ENCODE measurements at places on chromosomes 6 and 20.

DNA sequence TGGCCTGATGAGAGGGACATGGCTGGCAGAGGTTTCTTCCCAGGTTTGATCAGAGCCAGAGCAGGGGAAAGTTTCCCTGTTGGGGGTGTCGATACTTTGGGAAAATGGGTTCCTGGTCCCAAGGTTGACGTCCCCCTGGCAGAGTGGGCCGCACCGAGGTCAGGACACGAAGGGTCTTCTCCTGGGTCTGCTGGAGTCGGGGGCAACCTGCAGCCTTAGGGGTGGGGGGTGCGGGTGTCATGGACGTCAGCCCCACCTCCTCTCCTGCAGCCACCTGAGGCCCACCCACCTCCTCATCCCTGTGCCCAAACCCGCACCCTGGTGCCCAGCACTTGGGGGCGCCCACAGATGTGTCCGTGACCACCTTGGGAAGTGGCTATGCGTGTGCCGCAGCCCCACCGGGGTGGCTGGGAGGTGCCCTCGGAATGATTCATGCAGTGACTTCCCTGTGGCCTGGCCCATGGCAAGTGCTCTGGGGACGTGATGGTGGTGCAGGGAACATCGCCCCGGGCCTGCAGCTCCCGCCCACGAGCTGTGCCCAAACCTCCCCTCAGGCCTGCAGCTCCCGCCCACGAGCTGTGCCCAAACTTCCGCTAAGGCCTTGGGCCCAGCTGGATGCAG is 64.9 kb downstream of the YTHDF1 start:
- DNase-seq = no peak

GRCh38 chr20:3922223-3922982 is 33.2 kb downstream of the PANK2 start:
- no peak for DNase-seq

DNA sequence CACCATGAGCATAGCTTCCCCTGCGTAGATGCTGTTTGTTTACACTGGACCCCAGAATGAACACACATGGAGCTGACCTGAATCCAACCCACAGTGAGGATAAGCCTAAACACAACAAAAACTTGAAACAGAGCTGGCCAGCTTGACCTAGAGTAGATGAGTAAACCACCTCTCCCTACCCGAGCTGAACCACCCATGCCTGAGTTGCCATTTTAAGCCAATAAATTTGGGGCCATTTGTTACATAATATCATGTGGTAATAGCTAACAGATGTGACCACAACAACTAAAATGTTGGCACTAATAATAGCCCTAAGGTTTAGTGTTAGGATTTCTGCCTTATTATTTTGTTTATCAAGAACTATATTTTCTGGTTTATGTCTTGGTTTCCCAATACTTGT is 103.2 kb upstream of the GRIK2 start:
- DNase-seq = no peak

GRCh38 chr6:112941613-112942012 is 594.5 kb downstream of the RFPL4B start:
- DNase-seq = no peak

DNA sequence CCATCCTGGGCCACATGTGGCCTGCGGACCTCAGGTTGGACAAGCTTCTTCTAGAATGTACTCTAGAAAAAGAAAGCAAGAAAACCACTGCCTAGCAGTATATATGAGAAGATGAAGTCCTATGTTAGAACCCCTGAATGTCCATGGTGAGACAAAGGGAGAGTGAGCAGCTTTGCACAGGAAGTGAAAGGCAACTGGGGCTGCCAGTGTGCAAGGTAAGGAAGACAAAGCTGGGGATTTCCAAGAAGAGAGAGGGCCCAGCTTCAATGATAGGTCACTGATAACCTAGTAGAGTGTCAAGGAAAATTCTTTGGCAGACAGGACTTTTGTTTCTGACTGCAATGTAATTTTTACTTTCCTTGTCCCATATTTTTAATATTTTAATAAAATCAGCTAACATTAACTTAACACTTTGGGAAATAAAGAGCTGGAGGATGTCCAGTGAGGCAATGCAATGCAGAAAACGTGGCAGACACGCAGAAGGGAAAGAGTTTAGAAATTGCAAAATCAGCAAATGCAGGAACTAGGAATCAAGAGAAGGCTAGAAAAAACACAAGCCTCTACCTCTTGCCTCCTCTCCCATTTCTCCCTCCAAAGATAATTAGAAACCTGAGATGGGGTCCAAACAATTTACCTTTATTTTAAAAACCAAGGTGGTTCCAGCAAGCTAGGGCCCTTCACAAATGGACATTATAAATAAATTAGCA is 47.4 kb downstream of the CYP39A1 start:
- DNase-seq = no peak

DNA sequence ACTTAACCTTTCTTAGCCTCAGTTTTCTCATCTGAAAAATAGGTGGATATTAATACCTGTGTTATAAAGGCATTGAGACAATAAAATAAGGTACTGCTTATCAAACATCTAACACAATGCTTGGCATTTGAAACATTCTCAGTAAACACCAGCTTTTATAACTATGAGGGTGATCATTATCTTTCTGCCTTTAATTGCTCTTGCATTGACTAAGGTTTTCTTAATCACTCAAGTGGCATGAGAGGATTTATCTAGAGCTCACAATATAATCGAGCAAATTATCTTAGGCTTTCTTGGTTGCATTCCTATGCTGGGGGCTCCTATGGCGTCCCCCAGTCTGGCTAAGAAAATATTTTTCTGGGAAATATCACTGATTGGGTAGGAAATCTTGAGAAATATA is 716.4 kb upstream of the MARCKS start:
- DNase-seq = no peak

DNA sequence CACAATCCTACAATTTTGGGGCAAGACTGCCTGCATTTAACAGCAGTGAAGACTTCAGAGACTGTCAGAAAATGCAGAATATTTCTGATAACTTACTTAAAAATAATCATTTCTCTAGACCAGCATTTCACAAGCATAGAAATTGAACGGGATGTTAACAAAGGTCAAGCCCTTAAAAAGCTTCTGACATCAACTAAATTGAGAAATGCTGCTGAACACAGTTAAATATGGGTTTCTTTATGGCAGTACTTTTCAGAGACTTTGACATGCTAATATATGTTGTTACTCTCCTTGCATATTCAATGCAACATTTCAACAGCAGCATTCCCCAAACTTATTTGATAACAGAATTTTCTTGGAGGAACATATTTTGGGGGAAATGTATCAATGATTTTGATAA is 84.5 kb downstream of the KIF13A start:
- DNase-seq = no peak

- DNase-seq = no peak
Measured at GRCh38 chr20:37657924-37658804, 35.7 kb upstream of the CTNNBL1 start.

DNA sequence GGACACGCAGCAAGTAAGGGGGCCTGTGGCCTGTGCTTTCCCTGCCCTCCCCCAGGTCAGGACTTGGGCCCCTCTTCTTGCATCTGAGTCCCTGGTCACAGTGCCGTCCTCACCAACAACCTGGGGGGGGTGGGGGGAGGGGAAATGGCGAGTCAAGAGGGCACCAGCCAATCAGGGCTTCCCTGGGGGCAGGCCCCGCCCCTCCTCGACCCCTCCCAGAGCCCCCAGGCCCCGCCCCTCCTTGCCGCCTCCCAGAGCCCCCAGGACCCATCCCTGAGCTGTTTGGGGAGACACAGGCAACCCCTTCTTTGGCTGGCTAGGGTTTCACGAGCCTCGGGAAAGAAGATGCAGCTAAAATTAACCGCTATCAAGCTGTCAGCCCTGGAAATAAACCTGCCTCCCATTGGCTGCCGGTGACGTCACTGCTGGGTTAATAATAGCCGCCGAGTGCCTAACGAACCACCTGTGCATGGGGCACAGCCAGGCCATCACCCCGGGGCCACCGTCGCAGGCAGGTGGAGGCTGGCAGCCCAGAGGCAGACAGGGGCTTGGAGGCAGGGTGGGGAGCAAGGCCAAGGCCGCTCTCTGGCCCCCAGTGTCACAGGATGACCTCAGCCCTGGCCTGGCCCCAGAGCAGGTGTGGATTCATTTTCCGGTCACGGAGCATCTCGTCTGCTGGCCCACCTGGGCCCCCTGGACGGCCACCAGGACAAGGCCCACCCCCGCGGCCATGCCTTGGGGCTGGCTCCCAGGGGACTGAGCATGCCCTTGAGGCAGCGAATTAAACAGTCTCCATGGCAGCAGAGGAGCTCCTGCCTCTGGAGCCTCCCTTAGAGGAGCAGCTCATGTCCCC is 3.2 kb upstream of the EEF1A2 start:
- DNase-seq = no peak

- peak; percentile 44 for DNase-seq
Measured at GRCh38 chr20:32902456-32903420, 44.0 kb downstream of the EFCAB8 start.

GRCh38 chr6:41914869-41915530 is 5.9 kb downstream of the MED20 start:
- no peak for DNase-seq

DNA sequence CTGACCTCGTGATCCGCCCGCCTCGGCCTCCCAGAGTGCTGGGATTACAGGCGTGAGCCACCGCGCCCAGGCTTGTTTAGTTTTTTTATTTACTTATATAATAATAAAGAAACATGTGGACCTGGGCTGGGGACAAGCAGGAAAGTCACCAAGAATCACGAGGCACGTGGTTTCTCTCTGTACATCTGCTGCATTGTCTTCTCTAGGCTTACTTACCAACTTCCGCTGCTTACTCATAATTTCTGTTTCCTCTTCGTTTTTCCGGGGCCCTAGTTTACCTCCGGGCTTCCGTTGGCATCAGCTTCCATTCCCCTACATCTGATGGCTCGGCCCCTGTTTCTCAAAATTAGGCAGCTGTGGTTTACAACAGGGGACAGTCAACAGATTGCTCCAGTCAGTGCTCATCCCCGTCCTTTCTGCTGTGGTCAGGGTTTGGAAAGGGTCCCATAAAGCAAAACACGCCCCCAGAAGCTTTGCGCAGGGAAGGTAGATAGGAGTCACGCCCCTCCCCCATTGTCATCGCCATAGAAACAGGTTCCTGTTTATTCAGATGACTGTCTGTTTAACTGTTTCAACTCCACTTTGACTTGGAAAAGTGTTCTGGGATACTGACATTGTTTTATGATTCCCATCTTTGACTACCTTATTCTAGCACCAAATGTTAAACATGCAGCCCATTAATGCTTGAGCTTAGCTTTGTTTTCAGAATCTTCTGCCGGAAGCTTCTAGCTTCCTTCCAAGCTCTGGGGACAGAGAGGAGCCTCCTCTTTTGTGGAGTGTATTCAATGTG is 31.9 kb upstream of the TXLNB start:
- DNase-seq = peak; percentile 39

GRCh38 chr6:41150671-41151070 is 3.5 kb downstream of the TREML1 start:
- DNase-seq = no peak

DNA sequence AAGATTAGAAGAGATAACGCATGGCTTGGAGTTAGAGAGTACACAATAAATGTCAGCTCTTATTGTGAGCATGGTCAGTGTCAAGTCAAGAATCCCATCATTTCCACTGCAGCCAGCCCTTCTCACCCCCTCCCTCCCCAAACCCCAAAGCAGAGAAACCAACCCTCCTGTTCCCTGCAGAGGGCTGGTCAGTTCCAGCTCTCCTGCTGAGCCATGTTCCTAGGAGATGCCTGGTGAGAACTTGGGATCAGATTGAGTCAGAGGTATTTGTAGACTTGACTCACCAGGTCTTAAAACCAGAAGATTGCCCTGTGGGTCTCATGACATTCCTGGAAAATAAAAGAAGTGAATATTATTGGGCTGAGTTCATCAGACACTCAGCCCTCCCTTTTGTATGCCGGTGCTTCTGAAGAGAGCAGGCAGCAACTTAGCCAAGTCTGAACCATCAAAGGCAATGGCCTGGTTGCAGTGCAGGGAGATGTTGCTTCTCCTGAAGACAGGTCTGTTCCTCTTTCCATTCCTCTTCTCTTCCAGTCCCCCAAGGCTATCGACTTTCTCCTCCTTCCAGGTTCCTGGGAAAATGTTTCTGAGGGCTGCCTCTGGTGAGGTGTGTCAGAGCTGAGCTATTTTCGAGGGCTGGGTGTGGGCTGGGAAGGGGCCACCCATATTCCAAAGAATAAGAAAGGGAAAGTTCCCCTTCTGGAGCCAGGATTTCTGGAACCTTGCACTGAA is 278.2 kb upstream of the SUPT3H start:
- DNase-seq = no peak

GRCh38 chr6:114286211-114286610 is 56.6 kb downstream of the HS3ST5 start:
- DNase-seq = no peak

- no peak for DNase-seq
Measured at GRCh38 chr20:25215521-25215920, 20.0 kb downstream of the ENTPD6 start.

DNA sequence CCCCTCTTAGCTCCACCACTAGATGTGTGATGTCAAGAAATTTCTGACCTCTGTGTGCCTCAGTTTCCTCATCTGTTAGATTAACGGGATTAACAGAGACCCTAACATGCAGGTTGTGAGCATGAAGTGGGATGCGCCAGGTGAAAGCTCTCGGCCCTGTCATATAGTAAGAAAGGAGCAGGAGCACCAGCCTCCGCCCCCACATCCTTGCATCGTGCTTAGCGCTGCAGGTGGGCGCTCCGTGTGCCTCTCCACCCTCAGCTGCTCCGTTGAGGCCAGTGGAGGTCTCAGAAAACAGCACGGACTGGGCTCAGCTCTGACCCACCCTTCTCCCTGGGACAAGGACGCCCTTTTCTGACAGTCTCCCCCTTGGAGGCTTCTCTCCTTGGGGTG is 63.4 kb downstream of the TCP11 start:
- DNase-seq = no peak

DNA sequence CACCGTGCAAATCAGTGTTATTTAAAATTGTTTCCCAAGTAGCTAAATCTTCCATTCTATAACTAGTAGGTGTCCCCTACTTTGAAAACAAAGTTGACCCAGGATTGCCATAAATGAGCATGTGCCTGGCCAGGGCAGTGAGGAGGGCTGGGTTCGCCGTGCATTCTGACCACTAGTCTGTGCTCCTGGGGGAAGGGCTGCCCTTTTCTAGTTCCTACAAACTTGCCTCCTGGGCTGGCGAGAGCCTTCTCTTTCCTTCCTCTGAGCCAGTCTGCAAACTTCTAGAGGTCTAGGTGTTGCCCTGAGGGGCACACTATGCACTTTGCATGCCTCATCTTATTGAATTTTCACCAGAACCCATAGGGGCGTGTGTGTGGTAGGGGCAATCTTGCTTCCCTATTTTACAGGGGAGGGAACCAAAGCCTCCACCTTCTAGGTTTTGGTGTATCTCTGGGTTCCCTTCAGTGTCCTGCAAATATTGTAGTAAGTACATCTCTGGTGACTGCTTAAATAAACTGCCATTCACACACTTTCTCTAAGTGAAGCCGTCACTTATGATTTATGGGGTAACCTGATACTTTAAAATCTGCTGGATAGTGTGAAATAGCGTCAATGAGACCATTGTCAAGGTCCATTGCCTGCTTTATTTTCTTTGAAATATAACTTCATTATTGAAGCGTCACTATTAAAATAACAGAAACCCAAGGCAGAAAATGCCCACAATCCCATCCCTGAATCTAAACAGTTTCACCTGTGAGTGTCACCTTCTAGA is 42.2 kb downstream of the CDH26 start:
- no peak for DNase-seq

- no peak for DNase-seq
Measured at GRCh38 chr20:49187330-49187850, 744 bp downstream of the STAU1 start.

Measured in activated CD4-positive, CD25-positive, alpha-beta regulatory T cell (primary cell).